Daoy (cell line): ENCODE measurements at places on chromosomes 1 and 21. TPM values are rescaled to one million over a fixed set of nuclear protein-coding genes. Genes with fewer than 3 reads are reported as not detected.

GRCh38 chr1:91406773-91407389, 2.2 kb upstream of the HFM1 start:
- DNase-seq = no peak

The GCSAML gene
- 2.7 and 3.8 TPM in 2 replicates for total RNA-seq

DNA sequence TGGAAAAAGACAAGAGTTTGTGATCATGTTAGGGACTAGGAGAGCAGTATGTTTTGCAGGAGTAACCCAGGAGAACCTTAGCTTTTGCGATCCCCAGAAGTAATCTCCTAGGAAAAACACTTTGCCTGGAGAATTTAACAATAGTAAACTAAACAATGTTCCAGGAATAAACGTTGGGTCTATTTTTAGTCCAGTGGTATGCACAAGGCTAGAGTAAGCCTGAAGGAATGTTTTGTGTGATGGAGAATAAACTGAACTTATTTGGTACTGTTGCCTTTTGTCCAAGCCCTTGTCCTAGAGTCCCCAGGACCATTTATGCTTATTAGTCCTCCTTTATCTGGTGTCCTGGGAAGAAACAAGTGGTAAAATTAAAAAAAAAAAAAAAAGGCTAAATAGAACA, 28.7 kb upstream of the RGS5 start:
- DNase-seq = no peak

DNA sequence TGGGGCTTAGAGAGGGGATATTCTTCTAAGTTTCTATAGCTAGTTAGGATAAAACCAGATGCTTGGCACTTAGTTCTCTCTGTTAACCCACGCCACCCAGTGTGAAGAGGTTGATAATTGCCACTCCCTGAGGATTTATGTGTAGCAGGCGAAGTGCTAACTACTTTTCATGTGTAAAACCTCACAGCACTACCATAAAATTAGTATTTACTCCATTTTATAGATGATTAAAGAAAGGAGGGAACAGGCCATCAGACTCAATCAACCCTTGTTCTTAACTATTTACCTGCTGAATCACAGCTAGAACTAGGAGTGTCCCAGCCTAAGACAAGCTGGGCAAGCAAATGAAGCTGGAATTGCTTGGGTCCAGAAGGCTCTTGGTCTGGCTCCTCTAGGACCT, 8.9 kb downstream of the LIN28A start:
- no peak for DNase-seq

DNA sequence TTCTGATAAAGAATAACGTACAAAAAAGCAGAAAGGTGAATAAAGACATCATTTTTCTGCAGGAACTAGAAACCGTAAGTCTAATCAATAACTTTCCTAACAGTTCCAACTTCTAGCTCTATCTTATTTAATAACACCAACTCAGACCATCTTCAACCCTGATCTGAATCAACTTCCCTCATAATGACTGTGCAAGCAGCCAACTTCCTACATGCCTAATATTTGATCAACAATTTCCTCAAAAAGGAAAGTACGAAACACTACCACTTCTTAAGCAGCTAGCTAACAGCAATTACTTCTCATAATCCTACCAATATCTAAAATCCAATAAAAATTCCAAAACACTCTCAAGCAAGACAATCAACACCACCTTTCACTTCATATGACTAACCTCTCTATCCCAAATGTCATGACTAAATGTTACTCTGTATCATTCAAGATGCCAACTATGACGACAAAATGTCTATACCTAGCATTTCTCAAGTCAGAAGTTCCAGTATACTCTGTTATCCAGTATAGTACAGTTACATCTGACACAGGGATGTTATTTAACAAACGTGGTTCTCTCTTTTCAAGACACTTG, 1.7 kb downstream of the COP1 start:
- DNase-seq = peak; percentile 6

DNA sequence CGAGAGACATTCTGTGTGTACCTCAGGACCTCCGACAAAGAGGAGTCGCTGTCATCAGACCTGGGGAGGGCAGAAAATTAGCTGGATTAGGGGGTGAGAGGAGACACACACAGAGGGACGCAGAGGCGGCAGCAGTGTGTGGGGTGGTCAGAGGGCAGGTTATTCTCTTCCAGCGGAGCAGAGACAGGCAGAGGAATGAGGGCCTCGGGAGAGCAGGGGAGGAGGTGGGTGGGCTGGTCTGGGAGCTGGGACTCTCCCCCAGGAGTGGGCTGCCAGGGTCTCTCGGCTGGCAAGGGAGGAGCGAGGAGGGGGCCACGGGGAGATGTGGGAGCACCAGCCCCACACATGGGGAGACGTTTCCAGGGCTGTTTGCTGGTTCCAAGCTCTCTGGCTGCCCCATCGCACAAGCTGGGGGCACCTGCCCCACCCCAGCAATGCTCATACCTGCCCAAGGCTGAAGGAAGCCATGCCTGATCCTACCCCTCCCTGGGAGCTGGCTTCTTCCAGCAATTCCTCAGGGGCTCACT, 40.4 kb downstream of the KIF21B start:
- no peak for DNase-seq

GRCh38 chr1:212964102-212964501, 13.8 kb downstream of the VASH2 start:
- no peak for DNase-seq

DNA sequence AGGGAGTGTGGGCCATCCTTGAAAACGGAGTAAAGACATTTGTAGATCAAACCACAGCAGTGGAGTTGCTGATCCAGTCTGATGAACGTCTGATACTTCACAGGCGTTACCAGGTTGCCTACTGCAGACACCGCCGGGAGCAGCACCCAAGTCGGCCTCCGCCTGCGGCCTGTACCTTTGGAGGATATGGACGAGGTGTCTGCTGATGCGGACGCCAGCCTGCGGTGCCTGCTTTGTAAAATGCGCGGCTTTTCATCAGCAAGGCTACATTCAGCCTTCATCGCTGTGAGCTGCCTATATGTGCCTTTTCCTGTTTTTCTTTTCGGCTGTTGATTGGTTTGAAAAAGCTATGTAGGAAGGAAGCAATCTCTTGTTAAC, 16.0 kb downstream of the SLX9 start:
- no peak for DNase-seq

DNA sequence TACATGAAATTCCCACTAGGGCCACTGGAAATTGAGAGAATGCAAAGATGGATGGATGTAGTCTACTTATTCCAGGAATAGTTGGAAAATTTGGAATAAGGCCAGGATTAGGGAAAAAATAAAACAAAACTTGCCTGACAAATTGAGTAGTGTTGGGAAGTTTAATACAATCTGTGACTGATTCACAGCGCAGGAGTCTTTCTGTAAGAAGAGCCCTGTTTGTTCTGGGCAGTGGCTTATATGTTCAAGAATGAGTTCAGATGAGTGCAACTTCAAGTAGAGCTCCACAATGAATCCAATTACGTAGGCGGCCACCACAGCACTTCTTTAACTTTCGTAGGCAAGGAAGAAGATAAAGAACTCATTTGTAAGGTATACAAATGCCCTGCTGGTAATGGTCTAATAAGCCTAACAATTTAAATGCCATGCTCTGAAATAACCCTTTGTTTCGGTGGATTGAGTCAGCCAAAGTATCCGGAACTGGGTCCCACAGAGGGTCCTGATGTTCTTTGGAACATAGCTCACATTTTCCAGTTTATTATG, 47.1 kb upstream of the KCNE1 start:
- DNase-seq = no peak

DNA sequence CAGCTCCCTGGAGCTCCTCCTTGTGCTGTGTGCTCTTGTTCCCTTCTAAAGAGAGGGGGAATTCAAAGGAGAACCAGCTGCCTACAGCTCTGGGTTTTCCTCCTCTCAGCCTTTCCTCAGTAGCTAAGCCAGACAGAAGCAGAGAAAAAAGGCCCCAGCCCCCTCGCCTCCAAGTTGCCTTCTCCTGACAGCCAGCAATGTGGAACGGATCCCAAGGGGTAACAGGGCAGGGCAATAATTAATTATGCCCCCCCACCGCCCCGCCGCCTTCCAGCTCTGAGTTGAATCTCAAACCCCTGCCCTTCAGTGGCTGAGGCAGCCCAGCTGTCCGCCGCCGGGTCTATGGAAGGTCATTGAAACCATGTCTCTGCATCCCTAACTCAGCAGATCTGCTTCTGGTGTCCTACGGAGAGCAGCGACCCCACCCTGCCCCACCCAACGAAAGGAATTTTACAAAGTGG, 69.0 kb upstream of the GOLT1A start:
- no peak for DNase-seq
